ENCODE measurements at places on chromosomes 12 and 14. TPM values are rescaled to one million over a fixed set of nuclear protein-coding genes. Genes with fewer than 3 reads are reported as not detected.

Gene FSCB
- total RNA-seq = not detected

Gene SRGAP1
- 12.6 TPM for total RNA-seq

Gene MANSC1
- total RNA-seq = 18.4 TPM

Gene SMOC1
- 0.35 TPM for total RNA-seq

Gene BCL11B
- 0.60 TPM for total RNA-seq

Gene BCAT1
- 36.2 TPM for total RNA-seq

Gene LACRT
- total RNA-seq = not detected

Gene PLA2G1B
- 17.0 TPM for total RNA-seq

Gene CLECL1
- 0.60 TPM for total RNA-seq

Gene SOAT2
- total RNA-seq = not detected

Gene DBX2
- total RNA-seq = not detected

Gene SERPINA5
- total RNA-seq = 8.3 TPM

Gene CLEC9A
- 0.46 TPM for total RNA-seq

DNA sequence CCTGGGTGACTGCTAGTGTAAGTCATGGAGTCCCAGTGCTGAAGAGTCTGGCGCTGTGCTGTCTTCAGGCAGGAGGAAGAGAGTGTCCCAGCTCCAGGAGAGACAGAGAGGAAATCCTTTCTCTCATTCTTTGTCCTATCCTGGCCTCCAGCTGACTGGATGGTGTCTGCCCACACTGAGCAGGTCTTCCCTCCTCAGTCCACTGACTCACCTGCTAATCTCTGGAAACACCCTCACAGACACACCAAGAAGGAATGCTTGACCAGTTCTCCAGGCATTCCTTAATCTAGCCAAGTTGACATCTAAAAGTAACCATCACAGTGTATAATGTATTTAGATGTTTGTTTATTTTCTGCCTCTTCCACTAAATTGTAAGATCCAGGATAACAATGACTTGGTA is 53.9 kb downstream of the EMP1 start:
- H3K27me3 ChIP-seq = no peaks in the 10 kb centered on the region
- DNase-seq = no peak
- no peaks in the 10 kb centered on the region for H3K4me1 ChIP-seq
- H3K27ac ChIP-seq = no peak overlapping the region
- no peaks in the 10 kb centered on the region for H3K36me3 ChIP-seq

DNA sequence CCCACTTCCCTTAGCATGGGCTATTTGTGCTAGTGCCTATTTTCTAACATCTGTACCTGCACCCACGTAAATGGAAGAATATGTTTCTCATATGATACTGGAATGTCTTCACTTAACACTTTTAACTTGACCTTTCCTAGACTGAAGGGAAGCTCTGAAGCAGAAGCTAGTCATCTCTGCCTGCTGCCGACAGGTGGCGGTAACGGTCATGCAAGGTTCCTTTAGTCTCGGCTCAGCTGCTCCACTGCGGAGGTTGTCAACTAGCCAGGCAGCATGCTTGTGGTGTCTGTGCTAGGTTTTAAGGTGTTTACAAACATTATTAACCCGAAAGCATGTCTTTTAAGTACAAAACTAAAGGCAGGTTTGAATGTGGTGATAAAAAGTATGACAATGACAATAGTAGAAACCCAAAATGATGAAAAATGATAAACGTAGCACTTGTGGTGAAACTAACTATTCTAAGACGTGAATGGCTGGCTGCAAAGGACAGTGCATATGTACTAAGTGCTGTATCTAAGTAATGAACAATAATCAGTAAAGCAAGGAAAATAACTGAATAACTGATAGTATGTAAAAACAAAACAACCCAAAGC is 117.2 kb downstream of the GRIN2B start:
- no peak overlapping the region for H3K27ac ChIP-seq
- no peaks in the 10 kb centered on the region for H3K36me3 ChIP-seq
- H3K27me3 ChIP-seq = no peaks in the 10 kb centered on the region
- H3K4me1 ChIP-seq = no peaks in the 10 kb centered on the region
- DNase-seq = peak; percentile 59

DNA sequence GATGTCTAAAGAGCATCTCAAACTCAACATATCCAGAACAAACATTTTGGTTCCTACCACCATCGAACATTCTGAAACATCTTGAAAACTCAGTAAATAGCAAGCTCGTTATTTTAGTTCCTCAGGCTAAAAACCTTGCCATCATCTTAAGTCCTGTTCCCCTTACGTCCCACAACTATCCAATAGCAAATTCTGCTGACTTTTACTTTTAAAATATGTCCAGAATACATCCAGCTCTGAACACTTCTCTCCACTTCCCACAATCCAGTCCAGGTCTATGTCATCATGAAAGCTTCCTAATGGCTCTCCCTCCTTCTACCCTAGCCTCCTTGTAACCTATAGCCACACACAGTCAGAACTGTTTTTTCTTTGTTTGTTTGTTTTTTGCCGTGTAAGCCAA is 279.9 kb downstream of the IPO8 start:
- H3K36me3 ChIP-seq = no peaks in the 10 kb centered on the region
- H3K4me1 ChIP-seq = no peaks in the 10 kb centered on the region
- no peak overlapping the region for H3K4me3 ChIP-seq
- no peak overlapping the region for H3K27ac ChIP-seq
- DNase-seq = no peak

GRCh38 chr14:29042551-29042950 is 276.0 kb downstream of the FOXG1 start:
- no peaks in the 10 kb centered on the region for H3K4me1 ChIP-seq
- H3K27me3 ChIP-seq = no peaks in the 10 kb centered on the region

DNA sequence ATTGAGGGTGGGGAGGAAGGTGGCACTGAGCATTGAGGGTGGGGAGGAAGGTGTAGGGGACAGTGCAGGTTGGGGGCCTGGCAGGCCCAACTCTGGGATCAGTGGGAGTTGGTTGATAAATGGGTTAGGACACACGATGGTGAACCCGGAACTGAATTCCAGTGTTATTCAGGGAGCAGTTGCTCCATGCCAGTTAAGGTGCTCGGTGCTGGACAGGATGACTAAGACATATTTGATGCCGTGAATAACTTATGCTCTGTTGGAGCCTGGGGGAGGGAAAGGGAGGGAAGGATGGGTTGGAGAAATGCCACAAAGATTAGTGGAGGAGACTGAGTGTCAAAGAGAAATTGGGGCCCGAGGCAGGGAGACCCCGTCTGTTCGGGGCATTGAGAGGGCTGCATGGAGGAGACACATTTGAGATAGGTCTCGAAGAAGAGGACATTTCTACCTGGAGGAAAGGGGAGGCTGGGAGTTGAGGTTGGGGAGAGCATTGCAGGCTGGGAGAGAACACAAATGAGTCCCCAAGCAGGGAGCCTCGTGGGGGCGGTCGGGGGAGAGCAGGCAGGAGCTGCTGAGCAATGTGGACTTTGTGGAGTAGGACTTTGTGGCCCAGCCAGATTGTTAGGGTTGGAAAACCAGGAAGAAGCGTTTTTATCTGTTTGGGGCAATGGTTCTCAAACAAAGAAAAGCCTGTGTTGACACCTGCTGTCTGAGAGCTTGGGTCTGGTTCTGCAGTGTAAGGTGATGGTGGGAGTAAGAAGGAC is 65.3 kb downstream of the IQSEC3 start:
- H3K36me3 ChIP-seq = no peaks in the 10 kb centered on the region
- no peak overlapping the region for H3K27ac ChIP-seq
- no peak overlapping the region for H3K4me3 ChIP-seq
- DNase-seq = no peak
- no peaks in the 10 kb centered on the region for H3K4me1 ChIP-seq
- no peaks in the 10 kb centered on the region for H3K27me3 ChIP-seq

DNA sequence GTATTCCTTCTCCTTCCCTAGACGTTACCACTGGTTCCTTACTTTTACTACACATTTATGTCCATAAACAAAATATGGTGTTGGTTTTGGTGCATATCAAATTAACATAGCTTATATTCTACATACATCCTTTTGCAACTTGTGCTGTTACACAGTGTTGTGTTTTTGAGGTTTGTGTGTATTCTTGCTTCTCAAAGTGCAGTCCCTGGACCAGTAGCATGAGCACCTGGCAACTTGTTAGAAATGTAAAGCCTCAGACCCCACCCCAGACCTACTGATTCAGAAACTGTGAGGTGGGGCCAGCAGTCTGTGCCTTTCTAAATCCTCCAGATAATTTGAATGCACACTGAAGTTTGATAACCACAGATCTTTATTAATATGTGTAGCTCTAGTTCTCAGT is 65.9 kb downstream of the RNFT2 start:
- no peak overlapping the region for H3K4me3 ChIP-seq
- no peak for DNase-seq

DNA sequence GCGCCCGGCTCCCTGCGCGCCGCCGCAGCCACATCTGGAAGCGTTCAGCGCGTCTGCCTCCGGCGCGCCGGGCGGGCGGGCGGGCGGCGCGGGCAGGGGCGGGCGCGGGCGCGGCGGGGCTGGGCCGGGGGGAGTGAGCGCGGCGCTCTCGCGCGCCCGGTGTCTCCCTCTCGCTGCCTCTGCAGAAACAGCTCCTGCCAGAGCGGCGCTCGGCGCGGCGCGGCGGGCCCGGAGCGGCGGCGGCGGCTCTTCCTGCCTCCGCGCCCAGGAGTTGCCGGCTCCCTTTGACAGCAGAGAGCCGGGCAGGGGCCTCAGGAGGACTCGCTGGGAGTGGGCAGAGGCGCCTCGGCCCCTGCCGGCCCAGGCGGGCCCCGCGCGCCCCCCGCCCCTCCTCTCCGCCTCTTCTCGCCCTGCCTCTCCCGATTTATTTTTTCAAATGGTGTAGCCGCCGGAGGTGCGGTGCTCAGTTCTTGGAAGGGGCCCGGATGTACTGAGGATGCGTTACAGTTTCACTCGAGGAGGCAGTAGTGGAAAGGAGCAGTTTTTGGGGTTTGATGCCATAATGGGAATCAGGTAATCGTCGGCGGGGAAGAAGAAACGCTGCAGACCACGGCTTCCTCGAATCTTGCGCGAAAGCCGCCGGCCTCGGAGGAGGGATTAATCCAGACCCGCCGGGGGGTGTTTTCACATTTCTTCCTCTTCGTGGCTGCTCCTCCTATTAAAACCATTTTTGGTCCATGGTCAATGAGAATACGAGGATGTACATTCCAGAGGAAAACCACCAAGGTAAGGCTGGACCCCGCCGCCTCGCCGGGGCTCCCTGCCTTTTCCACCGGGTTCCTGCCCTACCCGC is at the start of gene CACNA1C:
Gene CACNA1C (plus strand): TSS at position 162 of the 853 bp plus-strand sequence. CDS start 576 bp downstream, at position 738.
- H3K27me3 ChIP-seq = no peaks in the 10 kb centered on the region
- H3K27ac ChIP-seq = peak within 1 kb of the TSS; percentile 90
- no peaks in the 10 kb centered on the region for H3K36me3 ChIP-seq
- H3K4me1 ChIP-seq = peaks cover 4% of the 10 kb centered on the region

DNA sequence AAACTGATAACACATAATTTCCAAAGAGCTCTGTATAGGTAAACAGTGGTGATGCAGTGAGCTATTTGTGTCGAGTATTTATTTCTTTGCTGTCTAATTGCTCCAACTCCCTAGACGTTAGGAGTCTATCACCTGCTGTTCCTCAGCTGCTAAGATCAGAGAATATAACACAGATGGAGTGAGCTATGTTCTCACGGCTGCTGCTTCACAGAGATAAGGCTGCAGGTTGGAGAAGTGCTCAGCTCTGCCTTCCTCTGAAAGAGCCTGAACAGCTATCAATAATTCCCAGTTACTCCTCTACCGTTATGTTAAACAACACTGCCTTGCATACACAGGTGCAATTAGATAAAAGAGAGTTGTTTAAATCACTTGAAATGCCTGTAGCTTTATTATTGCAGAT is 103.2 kb upstream of the MDGA2 start:
- no peaks in the 10 kb centered on the region for H3K4me1 ChIP-seq
- H3K27ac ChIP-seq = no peak overlapping the region
- H3K36me3 ChIP-seq = no peaks in the 10 kb centered on the region

- H3K27ac ChIP-seq = no peak overlapping the region
Measured at GRCh38 chr12:61095111-61095510, 1165.1 kb upstream of the USP15 start.

DNA sequence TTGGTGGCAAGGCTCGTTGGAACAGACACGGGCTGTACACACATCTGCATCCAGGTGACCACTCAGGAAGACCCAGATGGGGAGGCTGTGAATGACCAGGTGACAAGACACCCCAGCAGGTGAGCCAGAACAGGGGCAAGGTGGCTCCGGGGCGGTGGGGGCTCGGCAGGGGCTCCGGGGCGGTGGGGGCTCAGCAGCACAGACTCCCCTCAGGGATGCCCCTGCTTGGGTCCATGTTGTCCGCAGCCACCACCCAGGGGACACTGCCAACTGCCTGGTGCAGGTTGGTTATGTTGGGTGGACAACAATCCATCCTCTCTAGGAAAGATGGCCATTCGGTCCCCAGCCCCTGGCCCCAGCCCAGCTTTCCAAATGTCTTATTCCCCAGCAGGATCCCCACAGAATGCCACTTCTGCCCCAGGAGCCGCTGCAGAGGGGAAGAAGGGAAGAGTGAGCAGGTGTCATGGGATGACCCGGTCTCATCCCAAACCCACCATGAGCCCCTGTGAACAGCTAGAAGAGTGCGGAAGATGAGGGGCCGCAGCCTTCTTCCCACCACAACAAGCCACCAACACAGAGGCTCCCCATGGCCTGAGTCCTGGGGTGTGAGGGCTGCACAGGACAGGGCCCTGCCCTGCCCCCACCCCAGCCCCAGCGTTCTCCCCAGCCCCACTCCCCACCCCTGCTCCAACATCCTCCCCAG is 31.4 kb upstream of the C14orf180 start:
- DNase-seq = no peak
- H3K4me3 ChIP-seq = no peak overlapping the region
- H3K4me1 ChIP-seq = no peaks in the 10 kb centered on the region
- no peaks in the 10 kb centered on the region for H3K36me3 ChIP-seq
- H3K27ac ChIP-seq = no peak overlapping the region

DNA sequence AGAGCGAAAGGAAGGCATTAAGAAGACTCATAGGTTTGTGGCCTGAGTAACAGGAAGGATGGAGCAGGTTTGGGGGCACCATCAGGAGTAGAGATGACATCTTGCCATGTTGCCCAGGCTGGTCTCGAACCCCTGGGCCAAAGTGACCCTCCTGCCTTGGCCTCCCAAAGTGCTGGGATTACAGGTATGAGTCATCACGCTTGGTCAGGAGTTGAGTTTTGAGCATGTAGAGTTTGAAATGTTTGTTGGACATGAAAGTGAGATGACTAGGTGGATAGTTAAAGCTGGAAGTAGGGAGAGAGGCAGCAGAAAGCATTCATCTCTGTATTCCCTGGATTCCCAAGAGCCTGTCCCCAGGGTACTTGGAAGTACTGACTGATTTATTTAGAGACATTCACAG is 112.6 kb downstream of the ERC1 start:
- H3K27ac ChIP-seq = no peak overlapping the region
- no peaks in the 10 kb centered on the region for H3K36me3 ChIP-seq
- no peaks in the 10 kb centered on the region for H3K27me3 ChIP-seq
- no peak for DNase-seq

- H3K27ac ChIP-seq = no peak overlapping the region
- H3K4me1 ChIP-seq = no peaks in the 10 kb centered on the region
- H3K4me3 ChIP-seq = no peak overlapping the region
- no peak for DNase-seq
Measured at GRCh38 chr12:68577949-68578348, 32.8 kb upstream of the RAP1B start.

DNA sequence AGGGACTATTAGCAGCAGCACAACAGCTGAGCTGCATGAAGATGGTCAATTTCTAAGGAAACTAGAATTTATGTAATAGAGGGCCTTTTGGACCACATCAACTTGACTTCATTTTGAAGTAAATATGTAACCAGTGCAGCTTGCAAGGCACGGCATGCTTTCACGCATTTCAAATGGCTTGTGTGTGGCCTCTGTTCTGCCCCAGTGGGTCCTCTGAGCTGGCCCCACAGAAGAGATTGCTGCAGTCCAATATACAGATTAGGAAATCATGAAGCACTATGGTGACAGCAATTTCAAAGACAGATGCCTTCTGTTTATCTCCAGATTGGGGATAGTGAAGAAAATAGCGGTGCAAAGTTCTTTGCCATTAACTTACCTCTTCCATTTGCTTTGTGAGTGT is 101.4 kb downstream of the PDZRN4 start:
- H3K27ac ChIP-seq = no peak overlapping the region
- H3K27me3 ChIP-seq = no peaks in the 10 kb centered on the region
- H3K4me1 ChIP-seq = no peaks in the 10 kb centered on the region
- no peaks in the 10 kb centered on the region for H3K36me3 ChIP-seq
- no peak for DNase-seq

Measured in ovary (tissue), 10 donors.